Body of pancreas (tissue), 4 donors: ENCODE measurements at places on chromosomes 16 and 17. TPM values are rescaled to one million over a fixed set of nuclear protein-coding genes. Genes with fewer than 3 reads are reported as not detected.

DNA sequence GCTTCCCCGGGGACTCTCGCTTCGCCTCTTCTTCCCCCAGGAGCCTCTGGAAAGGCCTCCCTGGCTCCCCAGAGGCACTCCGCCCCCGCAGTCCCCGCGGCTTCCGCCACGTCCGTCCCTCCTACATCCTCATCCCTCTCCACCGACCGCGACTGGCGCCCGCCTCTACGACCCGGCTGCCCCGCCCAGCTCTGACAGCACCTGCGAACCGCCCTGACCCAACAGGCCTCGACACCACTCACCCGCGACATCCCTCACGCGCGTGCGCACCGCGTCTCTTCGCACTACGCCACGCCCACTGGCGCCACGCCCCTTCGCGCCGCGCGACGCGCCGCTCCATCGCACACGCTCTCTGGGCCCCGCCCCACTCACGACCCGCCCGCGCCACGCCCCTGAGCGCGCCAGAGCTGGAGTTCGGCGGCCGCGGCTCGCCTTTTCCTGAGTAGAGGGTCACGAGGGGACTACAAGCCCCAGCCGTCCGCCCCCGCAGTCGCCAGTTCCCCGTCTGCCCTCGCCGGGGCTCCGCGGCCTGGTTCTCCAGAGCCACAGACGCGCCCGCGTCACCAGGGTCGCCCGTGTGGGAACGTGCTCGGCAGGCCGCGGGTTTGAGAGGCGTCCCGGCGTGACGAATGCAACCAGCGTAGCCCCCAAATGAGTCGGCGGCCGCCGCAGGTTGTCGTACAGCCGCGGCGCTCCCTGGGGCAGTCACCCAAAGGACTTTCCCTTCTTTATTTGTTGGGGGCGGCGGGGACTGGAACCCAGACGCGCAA lies 56.2 kb upstream of the LRRC37A3 start:
- H3K36me3 ChIP-seq = peaks cover 1% of the 10 kb centered on the region
- peaks cover 13% of the 10 kb centered on the region for H3K4me1 ChIP-seq
- peak overlapping the region; percentile 39 for H3K4me3 ChIP-seq
- no peaks in the 10 kb centered on the region for H3K27me3 ChIP-seq
- H3K27ac ChIP-seq = peak overlapping the region; percentile 94

Gene KRTAP4-9
- total RNA-seq = not detected

DNA sequence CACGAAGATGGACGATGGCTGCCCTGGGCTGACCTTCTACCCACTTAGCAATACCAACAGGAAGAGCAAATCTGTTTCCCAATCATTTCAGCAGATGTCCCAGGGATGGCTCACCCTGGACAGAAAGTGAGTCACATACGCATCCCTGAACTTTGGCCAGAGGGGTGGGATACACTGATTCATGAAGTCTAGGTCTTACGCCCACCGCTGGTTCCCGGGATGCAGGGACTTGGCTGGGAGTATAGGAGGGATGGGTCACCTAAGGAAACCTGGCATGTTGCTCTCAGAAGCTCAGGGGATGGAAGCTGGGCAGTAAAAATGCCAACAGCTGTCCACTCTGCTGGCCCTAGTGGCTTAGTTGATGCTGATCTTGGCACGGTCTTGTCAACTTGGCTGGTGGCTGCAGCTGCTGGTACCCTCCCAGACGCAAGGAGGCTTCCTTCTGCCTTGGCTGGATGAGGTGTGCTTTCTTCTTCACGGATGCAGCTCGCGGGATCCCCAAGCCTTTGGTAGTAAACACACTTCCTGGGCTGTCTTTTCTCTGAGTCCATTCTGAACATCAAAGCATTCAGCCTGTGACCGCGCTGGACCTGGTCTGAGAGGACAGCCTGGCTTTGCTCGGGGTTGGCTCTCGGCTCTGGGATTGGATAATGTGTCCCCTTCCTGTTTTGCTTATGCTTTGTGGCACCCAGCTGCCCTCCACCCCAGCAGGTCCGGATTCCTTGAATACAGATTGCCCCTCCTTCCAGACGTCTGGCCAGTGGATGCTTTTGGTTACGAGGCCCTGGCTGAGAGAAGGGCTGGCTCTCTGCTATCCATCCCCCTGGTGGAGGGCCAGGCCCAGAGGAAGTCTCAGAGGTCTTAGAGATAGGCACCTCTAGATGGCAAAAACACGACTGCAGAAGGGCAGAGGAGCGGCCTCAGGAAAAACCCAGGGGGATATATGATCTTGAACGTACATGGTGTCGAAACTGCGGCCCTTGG lies 71.5 kb downstream of the RAP1GAP2 start:
- peak; percentile 75 for DNase-seq
- no peaks in the 10 kb centered on the region for H3K36me3 ChIP-seq
- H3K27me3 ChIP-seq = no peaks in the 10 kb centered on the region
- peak overlapping the region; percentile 61 for H3K27ac ChIP-seq

Gene CCL8
- not detected for total RNA-seq

- no peaks in the 10 kb centered on the region for H3K27me3 ChIP-seq
- H3K36me3 ChIP-seq = no peaks in the 10 kb centered on the region
- H3K4me3 ChIP-seq = no peak overlapping the region
- H3K4me1 ChIP-seq = no peaks in the 10 kb centered on the region
- DNase-seq = no peak
Measured at GRCh38 chr17:55705847-55706246, 16.8 kb downstream of the TMEM100 start.

Gene ADAMTS18
- total RNA-seq = 2.6 TPM

GRCh38 chr17:51035431-51035830 lies 85.2 kb downstream of the SPAG9 start:
- H3K4me1 ChIP-seq = no peaks in the 10 kb centered on the region
- no peaks in the 10 kb centered on the region for H3K27me3 ChIP-seq
- H3K36me3 ChIP-seq = peaks cover 2% of the 10 kb centered on the region
- no peak overlapping the region for H3K4me3 ChIP-seq

DNA sequence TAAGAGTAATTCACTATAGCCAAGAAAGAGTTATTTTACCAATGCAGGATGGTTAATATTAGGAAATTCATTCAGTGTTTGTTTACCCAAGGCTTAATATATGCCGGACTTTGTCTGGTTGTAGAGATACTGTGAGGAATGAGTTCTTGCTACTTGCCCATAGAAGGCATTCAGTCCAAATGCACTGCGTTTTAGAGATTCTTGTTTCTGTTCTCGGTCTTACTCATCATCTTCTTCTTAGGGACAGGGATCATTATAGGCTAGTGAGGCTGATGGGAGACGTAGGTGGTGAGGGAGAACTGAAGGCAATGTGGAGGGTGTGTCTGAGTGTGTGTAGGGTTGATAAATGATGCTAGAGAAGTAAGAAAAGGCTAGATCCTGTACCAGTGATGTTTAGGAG lies 90.7 kb downstream of the OR1D5 start:
- no peak overlapping the region for H3K4me3 ChIP-seq
- DNase-seq = no peak
- H3K4me1 ChIP-seq = no peaks in the 10 kb centered on the region

- no peak overlapping the region for H3K27ac ChIP-seq
- H3K36me3 ChIP-seq = no peaks in the 10 kb centered on the region
- no peaks in the 10 kb centered on the region for H3K27me3 ChIP-seq
Measured at GRCh38 chr16:70770626-70771552, 30.1 kb downstream of the VAC14 start.

DNA sequence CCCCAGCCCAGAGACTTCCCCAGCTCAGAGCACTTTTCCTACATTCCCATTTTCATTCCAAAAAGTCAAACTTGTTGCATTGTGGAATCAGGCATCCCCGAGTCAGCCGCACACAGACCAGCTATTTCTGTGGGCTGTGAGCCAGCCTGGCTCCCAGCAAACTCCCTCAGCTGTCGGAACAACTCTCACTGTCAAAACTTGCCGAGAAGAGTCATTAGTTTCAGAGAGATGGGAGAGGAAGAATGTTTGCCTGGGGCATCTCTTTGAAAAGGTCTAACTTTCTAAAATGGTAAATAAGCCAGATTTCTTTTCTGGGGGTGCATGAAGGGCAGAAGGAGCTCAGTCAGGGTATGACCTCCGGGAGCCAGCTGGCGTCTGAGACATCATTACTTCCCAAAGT lies 280.0 kb downstream of the TMEM114 start:
- H3K36me3 ChIP-seq = no peaks in the 10 kb centered on the region
- no peak for DNase-seq
- no peak overlapping the region for H3K27ac ChIP-seq
- no peak overlapping the region for H3K4me3 ChIP-seq

DNA sequence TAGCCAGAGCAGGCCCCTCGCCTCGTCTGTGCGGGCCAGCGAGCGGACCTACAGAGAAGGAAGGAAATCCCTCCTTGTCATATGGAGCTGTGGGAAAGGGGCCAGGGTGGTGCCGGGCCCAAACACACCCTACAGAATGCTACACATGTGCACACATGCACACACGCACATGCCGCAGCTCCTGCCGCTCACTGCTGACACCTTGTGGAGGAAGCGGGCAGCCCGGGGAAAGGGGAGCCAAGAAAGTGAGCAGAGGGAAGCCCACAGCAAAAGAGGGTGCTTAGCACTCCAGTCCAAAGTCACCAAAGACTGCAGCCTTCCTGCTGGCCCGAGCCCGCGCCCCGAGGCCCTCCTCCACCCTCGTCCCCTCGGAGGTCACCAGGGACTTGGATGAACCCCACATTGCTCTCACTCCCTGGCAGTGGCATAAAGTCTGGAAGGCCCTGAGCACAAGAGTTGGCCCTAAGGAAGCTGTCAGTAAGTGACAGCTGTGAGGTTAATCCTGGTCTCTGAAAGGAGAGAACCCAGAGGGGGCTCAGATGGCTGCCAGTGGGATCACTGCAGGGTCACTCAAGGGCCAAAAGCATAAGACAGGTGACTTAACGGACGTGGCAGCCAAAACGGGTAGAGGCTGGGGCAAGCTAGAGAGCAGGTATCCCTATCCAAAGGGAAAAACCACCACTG lies 68.2 kb downstream of the MYO18A start:
- no peaks in the 10 kb centered on the region for H3K36me3 ChIP-seq
- no peaks in the 10 kb centered on the region for H3K27me3 ChIP-seq
- no peak overlapping the region for H3K4me3 ChIP-seq
- peak overlapping the region; percentile 32 for H3K27ac ChIP-seq
- H3K4me1 ChIP-seq = peaks cover 61% of the 10 kb centered on the region

Gene CCL1
- not detected for total RNA-seq

Gene RRAD
- total RNA-seq = 8.3 TPM

DNA sequence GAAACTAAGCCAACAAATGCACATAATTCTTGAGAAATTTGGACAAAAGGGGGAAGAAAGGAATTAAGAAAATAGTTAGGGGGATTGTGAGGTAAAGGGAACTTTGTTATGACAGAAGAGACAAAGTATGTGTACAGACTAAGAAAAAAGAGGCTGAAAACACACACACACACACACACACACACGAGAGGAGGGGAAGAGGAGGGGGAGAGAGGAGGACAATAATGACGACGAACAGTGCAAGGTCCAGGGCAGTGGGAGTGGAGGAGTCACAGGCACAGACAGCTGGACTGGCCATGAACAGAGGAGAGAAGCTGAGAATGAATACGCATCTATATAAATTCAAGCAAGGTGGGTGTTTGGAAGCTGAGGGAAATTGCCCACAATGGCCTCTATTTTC lies 44.6 kb downstream of the MARVELD3 start:
- no peak overlapping the region for H3K27ac ChIP-seq
- peaks cover 7% of the 10 kb centered on the region for H3K4me1 ChIP-seq
- H3K4me3 ChIP-seq = no peak overlapping the region

GRCh38 chr16:591231-591630 lies 1.4 kb downstream of the RAB40C start:
- peak overlapping the region; percentile 79 for H3K4me3 ChIP-seq
- no peak for DNase-seq
- peaks cover 77% of the 10 kb centered on the region for H3K4me1 ChIP-seq
- H3K27ac ChIP-seq = peak overlapping the region; percentile 95
- no peaks in the 10 kb centered on the region for H3K27me3 ChIP-seq
- H3K36me3 ChIP-seq = no peaks in the 10 kb centered on the region

DNA sequence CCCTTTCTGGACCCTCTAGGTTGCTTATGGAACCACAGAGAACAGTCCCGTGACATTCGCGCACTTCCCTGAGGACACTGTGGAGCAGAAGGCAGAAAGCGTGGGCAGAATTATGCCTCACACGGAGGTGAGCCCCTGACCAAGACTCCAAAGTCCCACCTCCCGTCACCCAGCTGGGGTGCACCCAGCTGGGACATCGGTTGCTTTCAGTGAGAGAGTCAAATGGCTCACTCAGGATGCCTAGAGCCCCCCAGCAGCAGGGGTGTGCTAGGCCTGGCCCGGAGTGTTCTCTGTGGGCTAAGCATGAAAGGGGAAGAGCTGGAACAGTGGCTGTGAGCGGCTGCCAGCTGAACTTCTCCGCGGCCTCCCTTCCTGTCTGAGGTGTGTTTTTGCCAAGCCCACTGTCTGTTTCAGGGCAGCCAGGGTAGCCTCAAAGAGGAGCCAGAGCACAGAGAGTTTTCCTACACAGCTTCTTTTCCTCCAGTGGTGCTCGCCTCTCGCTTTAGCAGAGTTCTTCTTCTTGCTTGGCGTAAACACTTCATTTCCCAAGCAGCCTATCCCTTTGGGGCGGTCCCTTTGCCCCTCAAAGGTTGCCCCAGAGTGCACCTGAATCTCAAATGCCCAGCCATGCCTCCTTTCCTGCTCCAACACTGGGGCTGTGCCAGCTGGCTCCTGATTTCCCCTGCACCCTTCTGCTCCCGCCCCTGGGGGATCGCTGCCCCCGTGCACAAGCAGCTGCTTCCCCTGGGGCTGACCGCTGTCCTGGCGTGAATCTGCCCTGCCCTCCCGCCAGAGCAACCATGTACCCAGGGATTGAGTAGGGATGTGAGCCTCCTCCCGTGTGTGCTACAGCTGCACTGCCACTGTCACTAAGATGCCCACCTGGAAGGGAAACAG lies 2.6 kb upstream of the CHAD start:
- H3K4me3 ChIP-seq = no peak overlapping the region
- no peaks in the 10 kb centered on the region for H3K27me3 ChIP-seq

GRCh38 chr17:49753959-49754391 lies 10.0 kb downstream of the FAM117A start:
- DNase-seq = peak; percentile 87
- H3K27ac ChIP-seq = peak overlapping the region; percentile 73
- no peaks in the 10 kb centered on the region for H3K27me3 ChIP-seq
- peaks cover 17% of the 10 kb centered on the region for H3K4me1 ChIP-seq
- H3K4me3 ChIP-seq = no peak overlapping the region

Gene C16orf86
- total RNA-seq = 7.5 TPM

- no peak overlapping the region for H3K27ac ChIP-seq
- DNase-seq = no peak
- H3K36me3 ChIP-seq = no peaks in the 10 kb centered on the region
- H3K4me1 ChIP-seq = peaks cover 26% of the 10 kb centered on the region
- no peaks in the 10 kb centered on the region for H3K27me3 ChIP-seq
Measured at GRCh38 chr16:2213817-2214718, 572 bp downstream of the PGP start.

DNA sequence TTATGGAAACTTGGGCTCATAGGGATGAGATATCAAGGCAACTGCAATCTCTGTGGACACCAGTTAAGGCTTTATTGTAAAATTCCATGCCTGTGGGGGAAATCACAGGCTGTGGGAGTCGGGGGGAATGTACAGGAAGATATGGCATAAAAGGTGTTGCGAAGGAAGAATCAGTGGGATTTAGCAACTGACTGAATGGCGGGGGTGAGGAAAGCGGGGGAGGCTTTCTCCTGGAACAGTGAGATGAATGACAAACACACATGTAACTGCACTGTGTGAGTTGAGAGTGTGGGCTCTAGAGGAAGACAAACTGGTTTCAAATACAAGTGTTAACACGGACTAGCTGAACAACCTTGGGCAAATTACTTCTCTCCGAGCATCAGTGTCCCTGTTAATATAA lies 143.7 kb downstream of the PRKCB start:
- no peaks in the 10 kb centered on the region for H3K4me1 ChIP-seq
- no peaks in the 10 kb centered on the region for H3K36me3 ChIP-seq
- no peak overlapping the region for H3K27ac ChIP-seq
- no peaks in the 10 kb centered on the region for H3K27me3 ChIP-seq
- no peak for DNase-seq
- H3K4me3 ChIP-seq = no peak overlapping the region
